BJ (cell line): ENCODE measurements at places on chromosomes 5 and 9.

- DNase-seq: no peak
Measured at GRCh38 chr5:79831381-79832309, 142.0 kb downstream of the CMYA5 start.

- no peak for DNase-seq
Measured at GRCh38 chr9:76516871-76517270, 57.9 kb downstream of the GCNT1 start.

DNA sequence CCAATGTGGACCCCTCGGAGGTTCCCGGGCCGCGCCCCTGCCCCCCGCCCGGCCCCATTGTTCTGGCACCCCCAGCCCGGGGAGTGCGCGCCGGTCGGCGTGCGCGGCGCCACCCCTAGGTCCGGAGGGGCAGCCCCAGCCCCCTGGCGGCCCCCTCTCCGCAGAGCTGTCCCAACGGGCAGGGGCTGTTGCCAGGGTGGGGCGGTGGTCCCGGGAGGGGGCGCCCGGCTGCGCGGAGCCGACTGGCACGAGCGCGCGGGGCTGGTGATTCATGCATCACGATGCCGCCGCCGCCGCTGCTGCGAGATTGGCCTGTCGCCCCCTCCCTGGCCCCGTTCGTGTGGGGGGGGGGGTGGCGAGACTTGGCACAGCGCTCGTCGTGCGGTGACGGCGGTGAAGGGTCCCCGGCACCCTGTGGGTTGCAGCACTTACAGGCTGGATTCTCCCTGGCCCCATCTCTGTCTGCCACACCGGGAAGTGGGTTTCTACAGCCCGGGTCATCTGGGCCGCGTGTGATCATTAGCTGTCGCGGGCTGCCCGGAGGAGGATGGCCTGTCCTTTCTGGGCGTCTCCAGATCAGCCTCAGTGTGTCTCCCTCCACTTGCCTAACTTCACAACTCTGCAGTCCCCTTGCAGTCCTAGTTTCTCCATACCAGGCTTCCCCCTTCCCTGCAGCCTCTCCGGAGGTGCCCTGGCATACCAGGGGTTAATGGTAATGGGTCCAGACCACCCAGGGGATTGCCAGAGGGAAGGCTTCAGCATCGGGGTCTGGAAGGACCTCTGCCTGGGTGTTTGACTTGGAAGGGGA is 858 bp downstream of the NCS1 start:
- DNase-seq: no peak

DNA sequence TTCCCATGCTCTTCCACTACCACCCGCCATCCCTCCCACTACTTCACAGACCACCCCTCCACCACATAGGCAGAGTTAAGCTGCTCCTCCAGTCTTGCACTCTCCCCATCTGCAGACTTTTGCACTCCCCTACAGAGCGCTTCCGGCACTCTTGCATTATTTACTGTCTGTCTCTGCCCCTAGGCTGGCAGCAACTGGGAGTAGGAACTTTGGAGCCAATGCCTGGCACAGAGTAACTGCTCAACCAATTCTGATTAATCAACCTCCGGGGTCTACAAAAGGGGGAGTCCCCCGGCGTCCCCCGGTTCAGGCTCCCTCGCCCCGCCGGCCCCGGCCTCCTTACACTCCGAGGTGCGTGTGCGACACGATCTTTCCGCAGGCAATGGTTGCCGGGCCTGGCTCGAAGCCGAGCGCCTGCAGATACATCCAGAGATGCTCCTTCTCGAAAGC is 498 bp downstream of the HAUS6 start:
- no peak for DNase-seq

GRCh38 chr5:141605523-141606277 is 13.1 kb downstream of the DIAPH1 start:
- DNase-seq: no peak

- no peak for DNase-seq
Measured at GRCh38 chr5:77898385-77898784, 122.2 kb upstream of the TBCA start.

- peak; percentile 54 for DNase-seq
Measured at GRCh38 chr9:94135222-94135621, 51.0 kb downstream of the PTPDC1 start.

- DNase-seq: no peak
Measured at GRCh38 chr5:74616236-74617146, 24.0 kb downstream of the ENC1 start.

GRCh38 chr9:33293782-33294181 is 3.5 kb downstream of the NFX1 start:
- DNase-seq: no peak

- no peak for DNase-seq
Measured at GRCh38 chr5:131288328-131288727, 24.5 kb downstream of the CDC42SE2 start.

DNA sequence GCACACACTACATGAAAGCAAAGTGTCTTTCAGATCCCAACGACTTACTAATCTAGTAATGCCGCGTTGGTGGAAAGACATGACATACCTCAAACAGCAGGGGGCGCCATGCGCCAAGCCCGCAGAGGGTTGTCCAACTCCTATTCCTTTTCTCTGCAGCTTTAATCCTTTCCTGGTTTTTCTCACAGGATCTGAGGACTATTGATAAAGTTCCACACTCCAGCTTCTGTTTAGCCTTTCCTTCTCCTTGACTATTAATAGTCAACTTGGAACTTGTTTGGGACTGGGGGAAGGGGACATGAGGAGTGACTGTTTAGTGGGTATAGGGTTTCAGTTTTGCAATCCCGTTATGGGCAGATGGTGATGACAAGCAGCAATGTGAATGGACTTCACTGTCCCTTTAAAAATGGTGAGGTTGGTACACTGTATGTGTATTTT is 62.9 kb downstream of the OTULIN start:
- no peak for DNase-seq

DNA sequence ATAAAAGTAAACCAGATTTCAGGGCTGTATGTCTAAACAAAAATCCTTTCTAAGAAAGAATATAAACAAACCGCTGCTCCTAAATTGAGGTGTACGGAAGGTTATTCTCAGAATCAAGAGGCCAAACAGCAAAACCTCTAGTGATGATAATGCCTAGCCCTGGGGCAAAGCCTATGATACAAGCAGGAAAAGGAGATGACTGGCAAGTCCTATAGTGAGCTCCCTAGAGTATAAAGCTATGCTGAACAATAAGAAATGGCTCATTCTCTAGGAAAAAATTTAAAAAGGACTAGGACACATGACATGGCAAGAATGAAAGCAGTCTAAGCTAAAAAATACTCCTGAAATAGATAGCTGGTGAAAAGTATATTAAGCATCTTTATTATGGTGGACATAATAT is 187.1 kb downstream of the BNC2 start:
- DNase-seq: no peak

GRCh38 chr5:107631805-107632362 is 38.9 kb downstream of the EFNA5 start:
- no peak for DNase-seq

- no peak for DNase-seq
Measured at GRCh38 chr5:155512329-155512728, 498.8 kb downstream of the KIF4B start.

DNA sequence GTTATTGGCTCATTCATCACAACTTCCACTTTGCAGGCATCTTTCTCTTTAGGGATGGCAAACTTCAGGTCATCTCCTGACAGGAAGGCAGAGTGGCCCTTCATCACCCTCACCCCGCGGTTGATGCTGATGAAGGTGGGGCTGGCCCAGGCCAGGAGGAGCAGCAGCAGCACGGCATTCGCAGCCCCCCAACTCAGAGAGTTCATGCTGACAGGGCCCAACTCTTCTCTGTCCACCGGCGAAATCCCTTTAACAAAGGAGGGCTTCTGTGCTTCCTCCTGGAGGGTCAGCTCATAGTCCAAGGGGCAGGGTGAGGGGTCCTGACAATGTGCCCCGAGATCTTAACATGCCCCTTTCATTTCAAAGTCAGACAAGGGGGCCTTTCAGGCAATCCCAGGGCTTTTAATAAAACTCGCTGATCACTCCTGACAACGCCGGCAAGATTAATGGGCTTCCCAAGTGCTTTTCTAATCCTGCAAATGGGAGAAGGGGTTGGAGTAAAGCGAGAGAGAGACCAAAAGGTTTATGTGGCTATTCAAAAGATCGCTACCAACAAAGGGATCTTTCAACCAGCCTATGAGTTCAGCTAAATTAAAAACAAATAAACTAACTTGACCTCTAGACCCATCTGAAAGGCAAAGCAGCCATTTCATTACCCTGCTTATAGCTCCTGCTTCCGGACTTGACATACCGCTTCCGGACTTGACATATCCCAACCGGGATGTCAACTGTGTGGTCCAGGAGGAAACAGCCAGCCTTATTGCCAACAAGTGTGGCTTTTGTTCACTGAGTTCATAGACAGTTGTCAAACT is 41.2 kb downstream of the FREM1 start:
- DNase-seq: no peak

GRCh38 chr9:83274787-83275186 is 211.8 kb upstream of the RASEF start:
- DNase-seq: no peak

DNA sequence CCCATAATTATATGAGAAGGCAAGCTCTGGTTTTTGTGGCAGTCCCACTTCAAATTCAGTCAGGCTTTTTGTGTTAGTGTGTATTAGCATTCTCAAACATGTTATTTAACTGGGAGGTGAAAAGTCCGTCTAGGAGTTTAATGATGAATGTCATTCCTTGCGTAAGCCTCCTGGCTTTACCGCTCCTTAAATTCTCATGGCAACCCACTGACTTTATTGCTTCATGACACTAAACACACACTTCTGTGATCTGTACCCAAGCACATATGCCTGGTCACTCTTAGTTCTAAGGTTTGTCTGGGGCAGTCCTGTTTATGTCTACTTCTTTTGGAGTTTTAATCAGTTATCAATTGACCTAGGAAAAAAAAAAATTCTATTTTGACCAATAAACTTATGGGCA is 677.9 kb upstream of the DMAC1 start:
- DNase-seq: no peak

- DNase-seq: no peak
Measured at GRCh38 chr9:123757547-123757946, 172.4 kb downstream of the DENND1A start.

DNA sequence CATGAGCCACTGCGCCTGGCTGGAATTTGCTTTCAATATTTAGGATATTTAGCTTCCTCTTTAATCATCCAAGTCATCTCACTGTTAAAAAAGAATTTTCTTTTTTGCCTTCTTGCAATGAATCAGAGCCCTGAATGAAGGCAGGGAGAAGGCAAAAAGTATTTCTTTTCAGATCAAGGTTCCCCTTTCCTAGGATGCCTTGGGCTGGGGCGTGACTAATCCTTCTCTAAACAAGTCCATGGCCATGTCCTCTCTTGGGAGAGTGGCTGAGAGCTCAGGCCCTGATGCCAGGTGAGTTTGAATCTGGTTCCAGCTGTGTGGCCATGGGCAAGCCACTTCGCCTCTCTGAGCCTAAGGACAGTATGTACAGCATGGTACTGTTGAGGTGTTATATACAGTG is 84.8 kb upstream of the NEURL1B start:
- no peak for DNase-seq

DNA sequence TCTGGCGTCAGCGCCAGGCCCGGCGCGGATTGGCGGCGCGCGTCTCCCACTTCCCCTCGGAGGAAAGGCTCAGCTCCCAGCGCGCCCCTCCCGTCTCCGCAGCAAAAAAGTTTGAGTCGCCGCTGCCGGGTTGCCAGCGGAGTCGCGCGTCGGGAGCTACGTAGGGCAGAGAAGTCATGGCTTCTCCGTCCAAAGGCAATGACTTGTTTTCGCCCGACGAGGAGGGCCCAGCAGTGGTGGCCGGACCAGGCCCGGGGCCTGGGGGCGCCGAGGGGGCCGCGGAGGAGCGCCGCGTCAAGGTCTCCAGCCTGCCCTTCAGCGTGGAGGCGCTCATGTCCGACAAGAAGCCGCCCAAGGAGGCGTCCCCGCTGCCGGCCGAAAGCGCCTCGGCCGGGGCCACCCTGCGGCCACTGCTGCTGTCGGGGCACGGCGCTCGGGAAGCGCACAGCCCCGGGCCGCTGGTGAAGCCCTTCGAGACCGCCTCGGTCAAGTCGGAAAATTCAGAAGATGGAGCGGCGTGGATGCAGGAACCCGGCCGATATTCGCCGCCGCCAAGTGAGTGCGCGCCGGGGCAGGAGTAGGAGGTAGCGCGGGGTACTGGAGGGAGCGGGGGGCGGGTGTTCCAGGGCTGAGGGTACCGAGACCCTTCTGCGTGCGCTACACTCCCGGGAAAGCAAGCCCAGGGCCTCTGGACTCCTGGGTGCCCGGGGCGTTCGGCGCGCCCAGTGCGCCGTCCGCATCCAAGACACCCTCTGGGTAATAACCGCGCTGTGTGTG is at the start of gene MSX2:
TSS of gene MSX2 (plus strand) at position 99 of the 777 bp plus-strand sequence. CDS start at position 177, 78 bp downstream.
- DNase-seq: peak; percentile 39

DNA sequence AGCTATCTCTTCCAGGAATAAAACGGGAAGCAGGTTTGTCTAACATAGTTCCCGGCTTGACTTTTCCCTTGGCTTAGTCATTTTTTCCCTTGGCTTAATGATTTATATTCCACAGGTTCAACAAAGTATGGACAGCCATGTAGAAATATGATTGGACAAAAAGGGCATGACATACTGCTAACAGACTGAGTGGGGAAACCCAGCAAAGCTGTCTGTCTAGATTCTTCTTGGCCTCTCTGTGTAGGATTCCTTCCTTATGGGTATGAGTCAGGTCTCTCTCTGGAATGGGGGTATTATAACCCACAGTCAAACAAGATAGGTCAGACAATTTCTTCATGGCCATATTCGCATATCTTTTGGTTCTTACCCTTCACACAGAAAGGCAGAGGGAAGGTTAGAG is 5.7 kb upstream of the MTAP start:
- DNase-seq: no peak

DNA sequence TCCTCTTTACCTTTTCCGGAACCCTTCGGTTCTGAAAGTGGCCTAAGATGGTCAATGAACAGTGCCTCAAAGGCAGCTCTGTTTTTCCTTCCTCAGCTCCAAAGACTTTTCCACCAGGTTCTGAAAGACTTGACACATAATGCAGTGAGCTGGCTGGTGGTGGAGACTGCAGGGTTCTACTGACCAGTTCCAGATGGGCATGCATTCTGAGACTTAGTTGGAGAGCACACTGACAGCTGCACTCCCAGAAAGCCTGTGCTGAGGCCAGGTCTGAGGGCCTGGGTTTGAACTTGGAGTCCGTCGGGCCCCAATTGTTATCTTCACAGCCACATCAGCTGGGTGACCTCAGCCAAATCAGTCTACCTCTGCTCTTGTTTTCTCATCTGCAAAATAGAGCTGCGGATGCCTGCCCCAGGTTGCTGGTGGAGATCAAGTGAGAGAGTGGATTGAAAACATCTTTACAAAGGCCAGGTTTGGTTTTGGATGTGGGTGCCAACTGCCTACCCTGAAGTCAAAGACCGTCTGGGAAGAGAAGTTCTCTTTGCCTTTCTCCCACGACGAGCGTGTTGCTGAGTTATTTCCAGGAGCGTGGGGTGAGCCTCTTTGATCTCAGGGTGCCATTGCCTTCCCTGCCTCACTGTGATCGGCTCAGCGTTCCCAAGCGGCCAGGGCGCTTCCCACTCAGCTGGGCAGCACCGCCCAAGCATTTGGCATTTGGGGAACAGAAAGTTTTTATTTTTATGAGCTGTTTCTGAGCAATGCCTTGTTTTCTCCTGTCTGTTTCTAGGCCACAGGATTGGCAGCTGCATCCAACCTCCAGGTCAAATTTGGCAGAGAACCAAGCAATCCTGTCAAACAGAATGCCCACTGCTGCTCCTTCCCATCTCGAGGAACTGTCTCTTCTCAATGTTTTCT is 54.9 kb downstream of the RAD23B start:
- no peak for DNase-seq

- DNase-seq: no peak
Measured at GRCh38 chr5:151213803-151214613, 9.9 kb downstream of the CCDC69 start.

GRCh38 chr9:78677326-78677725 is 380.4 kb downstream of the PSAT1 start:
- no peak for DNase-seq

- peak; percentile 15 for DNase-seq
Measured at GRCh38 chr9:25964239-25964638, 286.0 kb upstream of the TUSC1 start.
